Thoracic aorta (tissue), 2 donors: ENCODE measurements at places on chromosomes 4 and X.

- no peak overlapping the region for H3K27ac ChIP-seq
- H3K4me1 ChIP-seq, result peaks cover 4% of the 10 kb centered on the region
- no peaks in the 10 kb centered on the region for H3K27me3 ChIP-seq
- H3K4me3 ChIP-seq, result no peak overlapping the region
These were observed 139.4 kb downstream of the ZAR1 start for GRCh38 chr4:48629458-48629857.

DNA sequence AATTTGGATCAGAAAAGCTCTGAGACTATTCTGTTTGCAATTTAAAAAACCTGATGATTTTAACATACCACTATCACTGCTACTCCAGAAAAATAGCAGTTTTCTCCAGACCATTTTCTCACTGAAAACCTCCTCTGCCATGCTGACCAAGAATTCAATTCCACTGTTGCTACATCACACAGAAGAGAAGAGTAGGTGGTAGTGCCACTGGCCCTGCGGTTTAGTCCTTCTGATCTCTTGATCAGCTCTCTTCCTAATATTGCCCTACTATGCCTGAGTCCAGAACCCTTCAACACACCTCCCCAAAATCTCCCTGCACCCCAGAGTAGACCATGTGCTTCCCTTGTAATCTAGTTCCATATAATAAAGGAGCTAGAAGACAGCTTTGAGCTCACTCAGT, 55.8 kb upstream of the HS3ST1 start:
- no peak for DNase-seq
- H3K36me3 ChIP-seq, result no peaks in the 10 kb centered on the region
- no peak overlapping the region for H3K4me3 ChIP-seq
- no peaks in the 10 kb centered on the region for H3K27me3 ChIP-seq
- H3K27ac ChIP-seq, result no peak overlapping the region

- H3K4me1 ChIP-seq, result peaks cover 4% of the 10 kb centered on the region
- H3K27me3 ChIP-seq, result no peaks in the 10 kb centered on the region
- no peak for DNase-seq
- H3K36me3 ChIP-seq, result no peaks in the 10 kb centered on the region
- no peak overlapping the region for H3K4me3 ChIP-seq
These were observed 325.7 kb downstream of the PCDH7 start for GRCh38 chr4:31045724-31046318.

GRCh38 chr4:179596621-179597020, 2154.4 kb upstream of the AGA start:
- no peaks in the 10 kb centered on the region for H3K27me3 ChIP-seq
- no peak overlapping the region for H3K27ac ChIP-seq
- no peaks in the 10 kb centered on the region for H3K4me1 ChIP-seq
- H3K36me3 ChIP-seq, result no peaks in the 10 kb centered on the region
- no peak for DNase-seq

- H3K4me3 ChIP-seq, result no peak overlapping the region
- no peaks in the 10 kb centered on the region for H3K4me1 ChIP-seq
- DNase-seq, result no peak
- H3K27ac ChIP-seq, result no peak overlapping the region
- H3K27me3 ChIP-seq, result no peaks in the 10 kb centered on the region
These were observed 125.7 kb upstream of the GPC4 start for GRCh38 chrX:133541021-133541420.

DNA sequence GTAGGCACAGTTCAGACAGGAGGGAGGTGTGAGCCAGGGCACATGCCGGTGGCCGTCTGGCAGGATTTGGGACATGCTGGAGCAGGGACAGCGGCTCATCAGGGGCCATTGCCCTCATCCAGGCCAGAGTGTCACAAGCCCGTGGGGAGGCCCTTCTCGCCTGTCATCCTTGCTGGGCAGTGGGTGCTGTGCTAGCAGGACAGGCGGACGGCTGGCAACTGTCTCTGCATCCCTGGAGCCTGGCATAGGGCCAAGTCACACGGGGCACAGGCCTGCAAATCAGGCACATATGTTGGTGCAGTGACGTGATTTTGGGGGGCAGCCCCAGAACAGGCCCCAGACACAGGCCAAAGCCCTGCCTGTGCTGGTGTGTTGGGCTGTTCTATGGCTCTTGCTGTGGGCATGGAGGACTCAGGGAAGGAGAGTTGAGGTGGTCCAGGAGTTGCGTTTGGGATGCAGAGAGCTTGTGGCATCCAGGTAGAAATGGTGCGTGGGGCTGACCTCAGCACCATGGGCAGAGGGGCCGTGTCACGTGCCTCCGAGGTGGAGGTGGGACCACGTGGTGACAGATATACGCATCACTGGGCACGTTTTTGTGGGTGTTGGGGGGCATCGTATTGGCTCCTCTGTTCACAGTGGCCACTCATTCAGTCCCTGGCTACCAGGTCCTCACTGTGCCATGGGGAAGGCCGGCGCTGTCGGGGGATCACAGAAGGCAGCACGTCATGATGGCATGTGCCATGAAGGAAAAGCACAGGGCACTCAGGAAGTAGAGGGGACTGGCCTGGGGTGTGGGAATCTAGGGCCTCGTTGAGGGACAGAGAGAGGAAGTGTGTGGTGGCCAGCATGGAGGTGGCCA, 14.6 kb upstream of the MSANTD1 start:
- no peak overlapping the region for H3K4me3 ChIP-seq
- no peaks in the 10 kb centered on the region for H3K27me3 ChIP-seq
- no peaks in the 10 kb centered on the region for H3K4me1 ChIP-seq
- no peak for DNase-seq
- no peak overlapping the region for H3K27ac ChIP-seq

- no peaks in the 10 kb centered on the region for H3K27me3 ChIP-seq
- no peak overlapping the region for H3K27ac ChIP-seq
- no peaks in the 10 kb centered on the region for H3K36me3 ChIP-seq
- H3K4me3 ChIP-seq, result no peak overlapping the region
- H3K4me1 ChIP-seq, result no peaks in the 10 kb centered on the region
These were observed 39.9 kb downstream of the SAT1 start for GRCh38 chrX:23822841-23823240.

- no peak for DNase-seq
- H3K27me3 ChIP-seq, result no peaks in the 10 kb centered on the region
- H3K4me3 ChIP-seq, result no peak overlapping the region
- no peaks in the 10 kb centered on the region for H3K36me3 ChIP-seq
These were observed 57.3 kb downstream of the SLC7A11 start for GRCh38 chr4:138184886-138185285.

- DNase-seq, result no peak
- no peaks in the 10 kb centered on the region for H3K4me1 ChIP-seq
- no peak overlapping the region for H3K4me3 ChIP-seq
- no peaks in the 10 kb centered on the region for H3K27me3 ChIP-seq
These were observed 39.0 kb downstream of the FRMD7 start for GRCh38 chrX:132088864-132089263.

GRCh38 chrX:47448165-47448806, 34.7 kb downstream of the ZNF41 start:
- peaks cover 11% of the 10 kb centered on the region for H3K36me3 ChIP-seq
- no peak for DNase-seq
- H3K4me1 ChIP-seq, result no peaks in the 10 kb centered on the region
- H3K4me3 ChIP-seq, result no peak overlapping the region
- H3K27me3 ChIP-seq, result no peaks in the 10 kb centered on the region
- no peak overlapping the region for H3K27ac ChIP-seq

- H3K4me1 ChIP-seq, result peaks cover 7% of the 10 kb centered on the region
- H3K36me3 ChIP-seq, result no peaks in the 10 kb centered on the region
- no peak for DNase-seq
- H3K27me3 ChIP-seq, result no peaks in the 10 kb centered on the region
These were observed 69.3 kb upstream of the LDB2 start for GRCh38 chr4:16967722-16968121.

GRCh38 chr4:70236125-70236524, 6.3 kb upstream of the CSN3 start:
- H3K27ac ChIP-seq, result no peak overlapping the region
- no peaks in the 10 kb centered on the region for H3K36me3 ChIP-seq
- no peaks in the 10 kb centered on the region for H3K4me1 ChIP-seq
- H3K4me3 ChIP-seq, result no peak overlapping the region
- no peak for DNase-seq
- H3K27me3 ChIP-seq, result no peaks in the 10 kb centered on the region

DNA sequence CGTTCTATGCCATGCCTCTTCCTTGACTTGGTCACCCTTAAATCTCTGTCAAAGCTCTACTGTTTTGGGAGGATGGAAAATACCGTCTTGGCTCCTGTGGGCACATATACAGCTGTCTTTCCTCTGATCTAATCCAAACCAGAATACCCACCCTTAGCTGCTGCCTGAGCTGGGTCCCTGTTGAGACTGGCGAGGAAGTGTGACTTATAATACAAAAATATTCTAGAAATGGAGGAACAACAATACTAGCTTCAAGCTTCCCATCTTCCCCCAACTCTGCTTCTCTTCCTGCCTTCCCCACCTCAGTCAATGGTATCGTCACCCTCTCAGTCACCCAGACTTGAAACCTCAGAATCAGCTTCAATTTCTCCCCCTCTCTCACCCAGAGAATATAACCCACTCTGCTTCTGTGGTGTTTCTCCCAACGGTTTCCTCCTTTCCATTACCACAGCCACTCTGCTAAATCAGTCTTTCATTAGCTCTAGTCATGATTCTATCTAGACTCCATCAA, 599 bp upstream of the IL2RG start:
- H3K4me3 ChIP-seq, result peak overlapping the region; percentile 5
- no peaks in the 10 kb centered on the region for H3K27me3 ChIP-seq
- no peaks in the 10 kb centered on the region for H3K4me1 ChIP-seq
- DNase-seq, result no peak
- H3K36me3 ChIP-seq, result no peaks in the 10 kb centered on the region

- H3K4me1 ChIP-seq, result no peaks in the 10 kb centered on the region
- no peak overlapping the region for H3K4me3 ChIP-seq
- H3K36me3 ChIP-seq, result no peaks in the 10 kb centered on the region
- H3K27me3 ChIP-seq, result no peaks in the 10 kb centered on the region
- no peak for DNase-seq
These were observed 44.2 kb downstream of the CLDN34 start for GRCh38 chrX:10011261-10011931.

GRCh38 chrX:21289232-21289631, 85.0 kb upstream of the CNKSR2 start:
- no peak overlapping the region for H3K27ac ChIP-seq
- no peaks in the 10 kb centered on the region for H3K27me3 ChIP-seq
- DNase-seq, result no peak
- no peaks in the 10 kb centered on the region for H3K36me3 ChIP-seq
- H3K4me3 ChIP-seq, result no peak overlapping the region
- no peaks in the 10 kb centered on the region for H3K4me1 ChIP-seq

GRCh38 chrX:103151799-103152198, 58.9 kb upstream of the NXF3 start:
- H3K36me3 ChIP-seq, result no peaks in the 10 kb centered on the region
- H3K4me3 ChIP-seq, result no peak overlapping the region
- no peak for DNase-seq
- H3K27me3 ChIP-seq, result no peaks in the 10 kb centered on the region
- no peak overlapping the region for H3K27ac ChIP-seq

GRCh38 chr4:123393721-123394120, 2.9 kb upstream of the SPRY1 start:
- peaks cover 13% of the 10 kb centered on the region for H3K4me1 ChIP-seq
- DNase-seq, result no peak
- H3K4me3 ChIP-seq, result peak overlapping the region; percentile 27
- H3K27me3 ChIP-seq, result no peaks in the 10 kb centered on the region
- H3K27ac ChIP-seq, result peak overlapping the region; percentile 5
- H3K36me3 ChIP-seq, result no peaks in the 10 kb centered on the region

- no peaks in the 10 kb centered on the region for H3K36me3 ChIP-seq
- no peak for DNase-seq
These were observed 115.7 kb upstream of the MAP3K15 start for GRCh38 chrX:19630776-19631707.

- no peak overlapping the region for H3K4me3 ChIP-seq
- no peak overlapping the region for H3K27ac ChIP-seq
- no peak for DNase-seq
- no peaks in the 10 kb centered on the region for H3K36me3 ChIP-seq
These were observed 244.3 kb downstream of the RBMX2 start for GRCh38 chrX:130645955-130646583.

DNA sequence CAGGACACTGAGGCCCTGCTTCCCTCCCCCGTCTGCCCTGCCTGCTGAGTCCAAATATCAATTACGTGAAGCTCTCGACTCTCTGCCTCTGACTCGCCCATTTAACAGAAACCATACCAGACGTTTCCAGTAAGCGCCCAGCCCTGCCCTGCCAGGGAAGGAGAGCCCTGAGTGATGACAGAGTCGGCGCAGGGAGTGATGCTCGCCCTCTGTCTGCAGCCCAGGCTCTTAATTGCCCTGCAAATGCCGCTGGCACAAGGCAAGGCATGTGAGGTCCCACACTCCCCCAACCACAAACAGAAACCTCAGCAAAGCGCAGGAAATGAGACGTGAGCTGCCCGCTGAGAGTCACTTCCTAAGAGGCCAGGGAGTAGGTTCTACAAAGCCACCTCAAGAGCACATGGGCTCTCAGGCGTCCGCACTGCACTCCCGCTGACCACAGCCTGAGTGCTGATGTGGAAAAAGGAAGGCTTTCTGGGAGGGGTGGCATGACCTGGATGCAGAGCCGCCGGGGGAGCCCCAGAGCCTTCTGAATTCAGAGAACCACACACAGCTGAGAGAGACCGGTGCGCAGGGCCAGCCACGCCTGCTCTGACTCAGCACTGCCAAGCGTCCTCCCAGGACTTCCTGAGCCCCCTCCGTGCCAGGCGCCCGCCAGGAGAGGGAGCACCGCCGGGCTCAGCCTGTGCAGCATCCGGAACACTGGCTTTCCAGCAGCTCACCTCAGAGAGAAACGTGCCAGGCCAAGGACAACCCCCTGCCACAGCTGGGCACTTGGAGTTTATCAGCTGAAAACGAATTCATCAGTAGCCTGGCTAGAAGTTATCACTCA, 5.3 kb downstream of the ZFYVE28 start:
- peak; percentile 55 for DNase-seq
- peak overlapping the region; percentile 68 for H3K4me3 ChIP-seq
- peak overlapping the region; percentile 56 for H3K27ac ChIP-seq
- no peaks in the 10 kb centered on the region for H3K36me3 ChIP-seq
- no peaks in the 10 kb centered on the region for H3K27me3 ChIP-seq

DNA sequence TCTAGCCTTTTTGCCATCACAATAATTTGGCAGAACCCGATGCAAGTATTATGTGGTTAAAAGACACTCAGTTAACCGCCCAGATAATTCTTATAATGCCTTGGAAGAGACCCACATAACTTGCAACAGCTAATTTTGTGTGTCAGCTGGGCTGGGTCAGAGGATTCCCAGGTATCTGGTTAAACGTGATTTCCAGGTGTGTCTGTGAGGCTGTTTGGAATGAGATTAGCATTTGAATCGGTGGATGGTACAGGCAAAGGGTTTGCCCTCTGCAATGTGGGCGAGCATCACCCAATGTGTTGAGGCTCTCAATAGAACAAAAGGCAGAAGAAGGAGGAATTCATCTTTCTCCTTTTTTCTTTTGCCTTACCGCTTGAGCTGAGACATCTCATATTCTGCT, 314.2 kb upstream of the PUDP start:
- H3K4me3 ChIP-seq, result no peak overlapping the region
- H3K4me1 ChIP-seq, result no peaks in the 10 kb centered on the region
- H3K27me3 ChIP-seq, result no peaks in the 10 kb centered on the region
- no peaks in the 10 kb centered on the region for H3K36me3 ChIP-seq
- H3K27ac ChIP-seq, result no peak overlapping the region

GRCh38 chrX:146264763-146265375, 447.2 kb downstream of the SLITRK2 start:
- DNase-seq, result no peak
- no peaks in the 10 kb centered on the region for H3K27me3 ChIP-seq
- H3K4me1 ChIP-seq, result no peaks in the 10 kb centered on the region
- no peaks in the 10 kb centered on the region for H3K36me3 ChIP-seq
